ENCODE measurements at places on chromosomes 5 and 9.

DNA sequence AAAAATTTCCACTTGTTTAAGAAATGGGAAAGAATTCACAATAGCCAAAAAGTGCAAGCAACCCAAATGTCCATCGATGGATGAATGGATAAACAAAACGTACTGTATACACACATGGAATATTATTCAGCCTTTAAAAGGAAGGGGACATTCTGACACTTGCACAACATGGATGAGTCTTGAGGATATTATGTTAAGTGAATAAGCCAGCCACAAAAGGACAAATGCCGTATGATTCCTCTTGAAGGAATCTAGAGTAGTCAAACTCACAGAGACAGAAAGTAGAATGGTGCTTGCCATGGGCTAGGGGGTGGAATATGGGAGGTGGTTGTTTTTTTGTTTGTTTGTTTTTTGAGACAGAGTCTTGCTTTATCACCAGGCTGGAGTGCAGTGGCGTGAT lies 3.8 kb upstream of the ATP6V0E1 start:
- no peak for DNase-seq

DNA sequence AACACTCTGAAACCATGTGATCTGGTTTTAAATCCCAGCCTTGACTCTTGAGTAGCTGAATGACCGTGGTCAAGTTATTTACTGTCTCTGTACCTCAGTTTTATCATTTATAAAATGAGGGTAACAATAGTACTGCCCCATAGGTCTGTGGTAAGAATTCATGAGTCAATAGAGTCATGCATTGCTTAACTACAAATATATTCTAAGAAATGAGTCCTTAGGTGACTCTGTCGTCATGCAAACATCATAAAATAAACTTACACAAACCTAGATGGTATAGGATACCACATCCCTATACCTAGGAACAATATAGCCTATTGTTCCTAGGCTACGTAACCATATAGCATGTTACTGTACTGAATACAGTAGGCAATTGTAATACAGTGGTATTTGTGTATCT lies 20.3 kb upstream of the ABCA1 start:
- no peak for DNase-seq

- DNase-seq: no peak
Observed at GRCh38 chr9:127919253-127919815, 2.5 kb upstream of the ST6GALNAC4 start.

GRCh38 chr5:54357408-54358058 lies 47.2 kb upstream of the ARL15 start:
- DNase-seq: no peak

- peak; percentile 8 for DNase-seq
Observed at GRCh38 chr9:123928533-123929176, 1.3 kb downstream of the DENND1A start.

DNA sequence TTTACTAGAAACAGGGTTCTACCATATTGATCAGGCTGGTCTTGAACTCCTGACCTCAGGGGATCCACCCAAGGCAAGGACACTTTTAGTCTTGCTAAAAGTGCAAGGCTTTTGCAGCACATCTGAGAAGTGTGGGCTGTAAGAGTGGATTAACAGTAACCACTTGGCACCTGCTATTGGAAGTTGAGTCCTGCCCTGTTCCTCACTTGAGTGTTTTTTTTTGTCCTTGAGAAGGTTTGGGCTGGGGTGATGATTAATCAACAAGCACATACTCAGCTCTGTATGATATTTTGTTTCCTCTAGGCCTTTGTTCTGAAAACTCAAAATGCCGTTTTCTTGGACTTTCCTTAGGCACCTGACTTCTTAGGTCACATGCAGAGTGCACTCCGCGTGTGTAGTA lies 37.4 kb downstream of the SNX30 start:
- DNase-seq: no peak

- DNase-seq: no peak
Observed at GRCh38 chr9:29826421-29826820, 2253.1 kb upstream of the C9orf72 start.

DNA sequence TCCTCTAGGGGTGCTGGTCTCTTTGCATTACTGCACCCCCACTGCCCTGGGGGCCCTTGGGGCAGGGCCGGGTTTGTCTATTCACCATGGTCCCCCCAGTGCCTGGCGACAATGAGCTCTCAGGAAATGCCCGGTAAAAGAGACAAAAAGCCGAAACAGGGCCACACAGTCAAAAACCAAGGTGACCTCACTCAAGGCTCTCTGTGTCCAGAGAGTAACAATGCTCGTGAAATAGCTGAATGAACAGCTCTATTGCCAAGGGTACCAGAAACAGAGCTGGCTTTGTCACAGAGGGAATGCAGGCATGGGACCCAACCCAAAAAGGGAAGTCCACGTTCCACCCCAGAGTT lies 16.0 kb downstream of the SH3PXD2B start:
- no peak for DNase-seq

- no peak for DNase-seq
Observed at GRCh38 chr5:154437281-154437965, 8.4 kb upstream of the SAP30L start.

- DNase-seq: no peak
Observed at GRCh38 chr9:77816641-77817341, 168.7 kb upstream of the GNA14 start.

- DNase-seq: no peak
Observed at GRCh38 chr5:72392326-72392733, 72.2 kb downstream of the PTCD2 start.

- DNase-seq: no peak
Observed at GRCh38 chr5:94103514-94104245, 362.3 kb upstream of the POU5F2 start.

- DNase-seq: no peak
Observed at GRCh38 chr5:61659221-61659696, 327.2 kb downstream of the ZSWIM6 start.

DNA sequence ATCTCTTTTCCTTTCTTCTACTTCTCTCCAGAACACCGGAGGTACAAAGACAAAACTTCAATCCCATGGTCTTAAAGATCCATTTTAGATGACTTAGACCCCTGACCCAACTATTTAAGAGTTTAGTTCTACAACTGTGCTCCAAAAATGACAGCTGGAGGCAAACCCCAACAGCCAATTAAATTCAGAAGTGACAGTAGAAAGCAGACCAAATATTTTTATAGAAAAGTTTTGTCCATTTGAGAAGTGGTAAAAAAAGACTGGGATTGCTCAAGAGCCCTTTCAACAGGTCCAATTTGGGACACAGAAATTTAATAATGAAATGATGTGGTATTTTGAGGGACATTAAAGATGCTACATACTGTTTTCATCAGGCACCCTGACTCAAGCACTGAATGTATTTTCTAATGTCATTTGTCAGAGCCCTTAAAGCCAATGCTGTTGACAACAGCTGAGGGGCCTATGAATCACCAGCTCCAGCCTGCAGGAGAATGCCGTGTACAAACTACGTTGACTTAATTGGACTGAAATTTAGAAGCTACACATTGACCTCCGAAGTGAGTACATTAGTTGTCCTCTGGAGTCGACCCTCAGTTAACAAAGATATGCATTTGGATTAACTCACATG lies 147.5 kb upstream of the PIK3R1 start:
- DNase-seq: no peak

- DNase-seq: no peak
Observed at GRCh38 chr5:160181965-160182622, 47.2 kb upstream of the FABP6 start.

DNA sequence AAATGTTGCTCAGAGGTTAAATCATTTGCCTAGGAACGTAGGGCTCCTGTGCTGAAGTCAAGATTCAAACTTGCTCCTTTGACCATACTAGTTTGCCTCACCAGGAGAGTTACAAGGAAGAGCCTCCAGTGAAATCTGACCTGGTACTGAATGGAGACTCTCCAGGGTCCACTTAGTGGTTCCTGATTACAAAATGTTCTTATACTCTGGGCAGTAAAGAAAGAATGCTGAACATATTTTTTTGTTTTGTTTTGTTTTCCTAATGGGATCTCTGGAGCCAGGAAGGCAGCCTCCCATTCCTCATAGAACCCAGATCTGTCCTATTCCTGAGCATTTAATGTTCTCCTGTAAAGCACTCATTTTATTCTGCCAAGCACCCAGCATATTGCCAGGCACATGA lies 256.5 kb upstream of the CLINT1 start:
- DNase-seq: no peak

- no peak for DNase-seq
Observed at GRCh38 chr9:35993976-35994720, 36.2 kb upstream of the OR2S2 start.

- DNase-seq: no peak
Observed at GRCh38 chr9:106039151-106039935, 345.0 kb downstream of the TMEM38B start.

- no peak for DNase-seq
Observed at GRCh38 chr5:127367946-127368465, 77.4 kb downstream of the MEGF10 start.

- DNase-seq: no peak
Observed at GRCh38 chr5:60026161-60026560, 132.6 kb upstream of the PDE4D start.

- no peak for DNase-seq
Observed at GRCh38 chr9:138007918-138008841, 130.6 kb downstream of the CACNA1B start.

- DNase-seq: no peak
Observed at GRCh38 chr5:132254321-132254977, 3.0 kb upstream of the PDLIM4 start.

DNA sequence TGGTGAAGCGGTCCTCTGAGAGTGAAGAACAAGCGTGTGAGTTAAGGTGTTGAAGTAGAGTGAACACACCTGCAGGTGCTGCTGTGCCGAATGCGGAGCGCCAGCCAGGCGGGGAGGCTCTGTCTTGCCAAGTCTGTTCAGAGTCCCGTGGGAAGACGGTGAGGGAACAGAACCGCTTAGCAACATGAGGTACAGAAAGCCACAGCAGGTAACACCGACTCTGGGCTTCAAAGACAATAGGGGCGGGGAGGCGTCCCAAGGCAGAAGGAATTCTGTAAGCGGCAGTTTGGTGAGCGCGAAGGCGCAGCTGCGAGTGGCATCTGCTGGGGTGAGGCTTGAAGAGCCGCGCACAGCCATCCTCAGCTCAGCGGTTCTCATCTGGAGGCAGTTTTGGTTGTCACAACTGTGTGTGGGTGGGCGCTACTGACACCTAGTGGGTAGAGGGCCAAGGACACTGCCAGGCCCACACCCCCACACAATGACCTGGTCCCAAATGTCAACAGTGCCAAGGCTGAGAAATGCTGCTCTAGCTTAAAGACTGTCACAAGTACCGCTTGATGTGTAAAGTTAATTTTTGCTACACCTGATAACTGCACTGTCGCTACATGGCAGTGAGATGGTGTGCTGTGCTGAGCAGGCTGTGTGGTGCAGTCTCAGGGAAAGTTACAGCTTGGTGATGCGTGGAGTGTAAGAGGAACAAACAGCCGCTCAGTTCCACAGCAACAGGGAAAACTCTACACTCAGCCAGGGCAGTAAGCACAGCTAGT lies 67.4 kb upstream of the TBC1D9B start:
- peak; percentile 17 for DNase-seq

GRCh38 chr5:124584991-124585715 lies 161.3 kb downstream of the ZNF608 start:
- DNase-seq: no peak

- DNase-seq: no peak
Observed at GRCh38 chr9:2962471-2963172, 118.7 kb upstream of the PUM3 start.

GRCh38 chr5:102796498-102796897 lies 41.4 kb downstream of the PAM start:
- DNase-seq: no peak

DNA sequence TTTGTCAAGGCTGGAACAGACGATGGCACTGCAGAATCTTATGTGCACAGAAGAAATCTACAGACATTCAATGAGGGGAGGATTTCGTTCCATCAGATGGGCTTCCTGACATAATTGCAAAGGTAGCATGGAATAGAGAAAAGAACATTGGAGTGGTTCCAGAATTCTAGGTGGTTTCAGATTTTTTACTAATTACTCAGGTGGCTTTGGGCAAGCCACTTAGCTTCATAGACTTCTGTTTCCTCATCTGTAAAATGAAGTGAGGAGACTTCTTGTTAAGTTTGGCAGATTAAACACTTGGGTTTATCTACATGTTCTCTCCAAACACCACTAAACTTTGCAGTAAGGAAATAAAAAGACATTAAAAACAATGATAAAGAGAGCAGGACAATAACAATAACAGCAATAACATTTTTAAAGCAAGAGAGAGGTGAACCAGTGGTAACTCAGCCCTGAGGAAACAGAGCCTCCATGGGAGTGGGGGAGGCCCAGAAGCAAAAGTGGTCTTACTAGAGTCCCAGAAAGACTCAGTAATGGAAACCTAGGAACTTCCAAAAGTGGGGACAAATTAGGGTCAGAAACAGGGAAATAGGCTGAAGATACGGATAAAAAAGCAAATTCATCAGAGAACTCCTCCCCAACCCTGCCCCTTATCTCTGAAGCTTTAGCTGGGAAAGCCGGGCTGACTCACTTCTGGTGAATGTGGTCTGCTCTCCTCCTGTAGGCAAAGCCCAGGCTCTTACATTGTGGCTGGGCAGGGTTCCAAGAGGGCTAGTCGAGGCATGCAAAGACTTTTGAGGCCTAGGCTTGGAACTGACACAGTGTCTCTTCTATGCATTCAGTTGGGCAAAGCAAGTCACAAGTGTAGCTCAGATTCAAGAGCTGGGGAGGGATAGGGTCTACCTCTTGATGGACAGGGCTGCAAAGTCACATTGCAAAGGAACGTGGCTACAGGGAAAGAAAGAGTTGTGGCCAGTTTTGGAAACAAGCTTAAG lies 11.8 kb upstream of the ACTBL2 start:
- DNase-seq: peak; percentile 7

DNA sequence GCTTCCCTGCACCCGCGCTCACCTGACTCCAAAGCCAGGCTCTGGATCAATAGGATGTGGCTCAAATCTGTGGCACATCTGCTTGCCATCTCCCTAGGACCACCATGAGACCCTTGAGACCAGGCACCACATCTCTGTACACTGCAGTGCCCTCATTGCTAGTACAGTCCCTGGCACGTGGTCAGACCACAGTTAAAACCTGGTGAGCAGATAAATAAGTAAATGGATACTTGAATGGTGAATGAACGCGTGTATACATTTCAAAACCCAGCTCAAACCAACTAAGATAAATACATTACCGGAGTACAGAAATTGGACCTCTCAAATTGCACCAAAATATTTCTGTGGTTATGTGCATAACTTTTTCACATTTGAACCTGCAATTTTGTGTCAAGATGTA lies 221.2 kb upstream of the IRX4 start:
- no peak for DNase-seq

DNA sequence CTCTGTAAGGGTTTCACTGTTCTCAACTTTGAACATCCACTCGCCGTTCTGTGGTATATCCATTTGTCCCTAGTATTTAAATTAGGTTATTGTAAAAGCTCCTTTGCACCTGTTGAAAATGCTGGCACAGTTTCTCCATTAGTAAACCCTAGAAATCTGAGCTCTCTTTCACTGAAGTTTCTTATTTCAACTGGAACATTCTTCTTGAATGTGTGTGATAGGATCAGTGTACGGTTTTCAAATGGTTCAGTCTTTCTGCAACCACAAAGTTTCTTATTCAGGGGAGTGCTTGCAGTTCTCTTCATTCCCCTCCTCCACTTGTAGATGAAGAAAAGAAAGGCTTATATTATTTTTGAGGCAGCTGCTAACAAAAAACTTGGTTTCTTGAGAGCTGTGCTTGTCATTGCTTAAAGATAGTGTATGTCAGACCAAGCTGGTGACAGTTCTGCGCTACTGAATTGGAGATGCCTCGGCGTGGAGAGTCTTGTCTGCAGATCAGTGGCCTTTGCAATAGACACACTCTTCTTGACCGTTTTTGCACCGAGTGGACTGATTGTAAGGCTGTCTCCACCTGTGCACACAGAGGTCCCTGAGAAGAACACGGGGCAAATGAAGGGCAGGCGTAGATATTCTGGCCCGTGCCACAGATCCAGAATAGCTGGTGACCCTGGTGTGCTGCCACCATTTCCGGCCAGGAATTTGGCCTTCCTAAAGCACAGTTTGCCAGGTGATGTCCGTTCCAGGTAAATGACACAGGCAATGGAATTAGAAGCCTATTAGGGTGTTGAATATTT lies 102.2 kb downstream of the TRIO start:
- no peak for DNase-seq

Data from CD4-positive, alpha-beta T cell treated with Interleukin-21 for 1 hour (primary cell).